ENCODE measurements at places on chromosomes 3 and 15. TPM values are rescaled to one million over a fixed set of nuclear protein-coding genes. Genes with fewer than 3 reads are reported as not detected.

The CKMT1B gene
- 7.6 TPM for total RNA-seq

The FMN1 gene
- 11.5 TPM for total RNA-seq

The SPINT1 gene
- total RNA-seq: 534 TPM

The SPINK8 gene
- not detected for total RNA-seq

The GOLGA6L24 gene
- total RNA-seq: not detected

The HOMER2 gene
- total RNA-seq: 1.8 TPM

The GAP43 gene
- total RNA-seq: not detected

The CPB1 gene
- total RNA-seq: not detected

The NPAP1 gene
- total RNA-seq: not detected

The CCR2 gene
- not detected for total RNA-seq

The CD200R1 gene
- not detected for total RNA-seq

DNA sequence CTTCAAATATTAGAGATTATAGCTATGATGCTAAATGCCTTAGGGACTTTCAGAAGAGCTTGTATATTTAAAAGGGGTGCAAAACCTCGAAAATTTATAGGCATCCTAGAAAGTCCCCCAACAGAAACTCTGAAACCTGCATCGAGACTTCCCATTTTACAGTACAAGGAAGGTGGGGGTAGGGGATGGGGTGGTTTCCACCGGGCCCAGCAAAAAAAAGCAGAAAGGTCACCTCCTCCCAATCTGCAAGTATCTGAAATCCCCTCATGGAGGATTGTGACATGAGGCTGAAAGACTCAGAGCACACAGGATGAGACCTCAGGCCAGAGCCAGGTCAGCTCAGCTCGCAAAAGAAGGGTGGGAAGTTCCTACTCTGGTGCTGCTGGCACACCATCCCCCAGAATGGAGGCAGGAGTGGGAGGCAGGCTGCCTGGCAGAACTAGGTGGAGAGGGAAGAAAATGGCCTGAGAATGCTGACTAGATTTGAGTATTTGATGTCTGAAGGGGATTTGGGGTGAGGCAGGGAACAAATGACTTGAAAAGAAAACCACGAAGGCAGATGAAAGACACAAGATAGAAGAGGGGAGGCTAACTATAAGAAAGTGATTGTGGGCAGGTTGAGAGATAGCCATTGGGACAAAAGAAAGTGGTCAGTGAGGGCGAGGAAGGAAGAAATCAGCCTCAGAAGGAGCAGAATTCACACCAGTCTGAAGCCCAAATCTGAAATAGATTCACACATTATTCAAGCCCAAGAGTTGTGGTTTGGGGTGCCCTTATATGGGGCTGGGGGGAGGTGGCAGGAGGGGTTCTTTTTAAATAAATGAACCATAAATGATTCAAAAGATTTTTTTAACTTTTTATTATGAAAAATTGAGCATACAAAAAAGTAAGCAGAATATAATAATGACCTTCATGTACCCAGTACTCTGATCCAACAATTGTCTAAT lies 22.5 kb upstream of the TSC22D2 start:
- no peak for DNase-seq

- DNase-seq: no peak
Measured at GRCh38 chr15:98561169-98561941, 87.0 kb upstream of the IGF1R start.

GRCh38 chr3:181176601-181177000 lies 187.1 kb upstream of the DNAJC19 start:
- peak; percentile 78 for DNase-seq

DNA sequence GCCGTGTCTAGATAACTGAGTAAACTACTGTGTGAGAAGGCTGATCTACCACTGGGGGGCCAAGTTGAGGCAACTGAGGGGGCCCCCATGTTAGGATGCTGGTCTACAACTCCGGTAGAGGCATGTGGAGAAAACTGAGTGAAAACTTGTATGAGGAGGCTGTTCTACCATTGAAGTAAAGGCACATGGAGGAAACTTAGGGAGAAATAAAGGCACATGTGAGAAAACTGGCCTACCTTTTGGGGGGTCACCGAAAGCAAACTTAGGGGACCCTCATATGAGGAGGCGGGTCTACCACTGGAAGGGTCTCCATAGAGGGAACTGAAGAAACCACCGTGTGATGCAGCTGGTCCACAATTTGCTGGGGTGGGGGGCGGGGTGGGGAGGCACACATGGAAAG lies 155.2 kb downstream of the FBLN2 start:
- DNase-seq: no peak

DNA sequence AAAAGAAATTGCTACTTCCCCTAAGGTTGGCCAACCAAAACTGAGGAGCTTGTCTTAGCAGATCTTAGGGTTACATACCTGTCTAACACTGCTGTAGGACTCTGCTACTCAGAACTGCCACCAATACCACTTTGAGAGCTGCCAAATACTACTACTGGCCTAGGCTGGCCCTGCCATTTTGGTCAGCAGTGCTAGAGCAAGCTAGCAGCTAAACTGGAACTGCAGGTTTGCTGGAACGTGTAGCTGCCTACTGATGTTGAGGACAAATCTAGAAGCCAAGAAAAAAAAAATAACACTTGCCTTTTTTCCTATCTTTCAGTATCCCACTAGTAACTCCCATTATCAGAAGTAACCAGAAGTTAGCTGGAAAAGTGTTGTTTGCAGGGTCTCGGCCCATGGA lies 387.4 kb downstream of the RBMS3 start:
- DNase-seq: no peak

DNA sequence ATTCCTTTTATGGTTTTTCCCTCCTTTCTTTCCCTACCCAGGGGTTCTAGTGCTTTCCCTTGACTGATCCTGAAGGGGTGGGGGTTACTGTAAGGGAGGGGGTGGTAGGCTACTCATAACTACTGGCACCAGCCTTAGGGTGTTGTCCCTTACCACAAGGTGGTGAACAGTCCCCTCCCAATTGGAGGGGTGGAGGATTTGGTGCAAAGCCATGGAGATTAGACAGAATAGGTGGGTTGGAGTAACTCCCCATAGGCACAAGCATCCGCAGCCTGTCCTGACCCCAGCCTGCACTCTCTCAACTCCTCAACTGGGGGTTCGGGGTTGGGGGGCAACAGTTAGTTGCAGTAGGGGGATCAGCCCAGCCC lies 2.6 kb upstream of the HYAL2 start:
- DNase-seq: no peak

- peak; percentile 22 for DNase-seq
Measured at GRCh38 chr15:96583671-96584070, 253.2 kb downstream of the NR2F2 start.

DNA sequence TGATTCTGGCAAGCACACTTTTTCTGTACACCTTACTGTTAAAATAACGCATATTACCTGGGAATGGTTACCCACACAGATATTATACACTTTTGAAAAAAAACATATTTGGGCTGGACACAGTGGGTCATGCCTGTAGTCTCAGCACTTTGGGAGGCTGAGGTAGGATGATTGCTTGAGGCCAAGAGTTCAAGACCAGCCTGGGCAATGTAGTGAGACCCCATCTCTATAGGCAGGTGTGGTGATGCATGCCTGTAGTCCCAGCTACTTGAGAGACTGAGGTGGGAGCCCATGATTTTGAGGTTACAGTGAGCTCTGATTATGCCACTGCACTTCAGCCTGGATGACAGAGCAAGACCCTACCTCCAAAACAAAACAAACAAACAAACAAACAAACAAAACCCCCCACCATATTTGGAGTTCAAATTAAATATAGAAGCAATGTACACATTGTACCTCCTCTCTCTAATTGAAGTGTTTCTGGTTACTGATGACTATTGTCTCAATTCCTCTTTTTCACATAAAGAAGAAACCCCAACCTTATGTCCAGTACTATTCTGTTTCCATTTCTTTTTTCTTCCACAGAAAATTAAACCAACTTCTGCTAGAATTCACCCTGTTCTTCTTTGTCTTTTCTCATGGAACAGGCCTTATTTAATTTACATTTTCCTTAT lies 152.6 kb upstream of the UMPS start:
- no peak for DNase-seq

- DNase-seq: no peak
Measured at GRCh38 chr3:99191186-99191585, 289.7 kb upstream of the DCBLD2 start.

DNA sequence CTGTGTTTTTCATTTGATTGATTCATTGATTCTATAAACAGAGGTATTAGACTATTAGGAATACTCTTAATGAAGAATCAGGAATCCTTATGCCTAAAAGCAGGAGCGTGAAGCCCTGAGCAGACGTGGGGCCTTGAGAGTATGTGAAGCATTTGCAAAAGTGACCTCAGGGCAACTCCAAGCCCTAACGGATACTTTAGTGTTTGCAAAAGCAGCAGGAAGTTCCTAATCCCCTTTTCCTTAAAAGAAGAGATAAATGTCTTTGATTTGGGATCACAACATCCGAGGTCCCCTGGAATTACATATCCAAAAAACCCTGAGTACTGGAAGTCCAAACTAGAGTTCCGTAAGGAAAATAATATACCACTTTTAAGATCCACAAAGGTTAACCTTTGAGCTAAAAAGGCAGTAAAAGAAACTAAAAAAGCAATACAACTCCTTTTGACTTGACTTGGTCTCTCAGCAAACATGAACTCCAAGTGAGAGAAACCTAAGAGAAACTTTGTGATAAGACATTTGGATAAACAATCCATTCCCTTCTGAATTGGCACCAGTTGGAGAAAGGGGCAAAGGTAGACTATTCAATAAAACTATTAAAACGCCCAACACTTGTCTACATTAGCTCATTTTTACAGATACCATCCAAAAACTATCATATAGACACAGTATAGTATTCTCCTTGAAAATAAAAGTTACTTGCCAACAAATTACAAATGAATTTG lies 27.4 kb downstream of the PRTG start:
- no peak for DNase-seq

DNA sequence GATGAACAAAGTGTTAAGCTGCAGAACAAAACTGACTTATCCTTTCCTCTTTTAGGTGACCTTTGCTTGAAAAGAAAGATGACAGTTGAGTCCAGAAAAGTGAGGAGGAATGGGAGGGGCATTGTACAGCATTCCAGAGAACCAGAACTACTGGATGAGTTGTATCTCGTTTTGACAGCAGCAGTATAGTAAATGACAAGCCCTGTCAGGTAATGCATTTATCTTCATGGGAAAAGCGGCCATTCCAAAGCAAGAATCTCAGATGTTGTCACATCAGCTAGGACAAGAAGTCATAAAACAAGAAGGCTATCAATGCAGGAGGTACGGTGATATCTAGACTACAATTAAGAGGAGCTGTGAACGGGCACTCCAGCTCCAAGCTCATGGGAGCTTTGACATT lies 421.5 kb downstream of the MAGI1 start:
- no peak for DNase-seq

DNA sequence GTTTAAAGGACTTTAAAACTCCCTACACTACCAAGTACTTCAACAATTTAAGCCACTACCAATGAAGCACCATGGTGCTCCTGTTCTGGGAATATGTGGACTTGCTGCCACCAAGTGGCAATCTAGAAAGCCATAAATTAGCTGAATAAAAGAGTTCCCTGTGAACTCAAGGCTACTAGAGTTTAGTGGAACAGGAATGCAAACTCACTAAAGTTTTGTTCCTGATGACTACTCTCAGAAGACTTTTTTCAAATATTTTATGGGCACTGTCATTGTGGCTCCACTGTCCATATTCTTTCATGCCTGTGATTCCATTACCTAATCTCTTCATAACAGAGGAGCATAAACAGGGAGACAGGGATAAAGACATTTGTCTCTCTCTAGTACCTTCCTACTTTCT lies 63.9 kb downstream of the TMCC1 start:
- DNase-seq: peak; percentile 84

- no peak for DNase-seq
Measured at GRCh38 chr3:45693941-45694521, 4.8 kb downstream of the SACM1L start.

GRCh38 chr15:33135355-33135781 lies 59.1 kb downstream of the FMN1 start:
- DNase-seq: no peak

GRCh38 chr15:44102675-44103254 lies 92.3 kb downstream of the FRMD5 start:
- DNase-seq: peak; percentile 82

GRCh38 chr15:41777421-41777973 lies 3.2 kb downstream of the MAPKBP1 start:
- DNase-seq: no peak

DNA sequence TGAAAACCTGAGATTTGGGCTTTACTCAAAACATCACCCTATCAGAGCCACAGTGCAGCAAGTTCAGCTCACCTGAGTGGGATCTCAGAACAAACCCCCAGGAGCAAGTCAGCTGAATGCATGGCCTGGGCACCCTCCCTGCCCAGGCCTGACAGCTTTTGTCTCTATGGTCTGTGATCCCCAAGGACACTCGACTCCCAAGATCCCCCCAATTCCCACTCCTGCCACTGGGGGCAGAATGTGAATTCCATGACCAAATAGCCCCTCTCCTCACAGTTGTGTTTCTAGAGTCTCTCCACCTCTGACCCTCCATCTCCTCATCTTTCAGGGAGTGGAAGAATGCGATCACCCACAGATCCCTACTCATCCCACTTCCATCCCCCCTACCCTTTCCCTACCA lies 58.9 kb downstream of the ZNF445 start:
- DNase-seq: peak; percentile 8

GRCh38 chr15:69099941-69100340 lies 60.5 kb upstream of the GLCE start:
- DNase-seq: no peak

- DNase-seq: no peak
Measured at GRCh38 chr15:59388670-59389069, 16.0 kb upstream of the MYO1E start.

DNA sequence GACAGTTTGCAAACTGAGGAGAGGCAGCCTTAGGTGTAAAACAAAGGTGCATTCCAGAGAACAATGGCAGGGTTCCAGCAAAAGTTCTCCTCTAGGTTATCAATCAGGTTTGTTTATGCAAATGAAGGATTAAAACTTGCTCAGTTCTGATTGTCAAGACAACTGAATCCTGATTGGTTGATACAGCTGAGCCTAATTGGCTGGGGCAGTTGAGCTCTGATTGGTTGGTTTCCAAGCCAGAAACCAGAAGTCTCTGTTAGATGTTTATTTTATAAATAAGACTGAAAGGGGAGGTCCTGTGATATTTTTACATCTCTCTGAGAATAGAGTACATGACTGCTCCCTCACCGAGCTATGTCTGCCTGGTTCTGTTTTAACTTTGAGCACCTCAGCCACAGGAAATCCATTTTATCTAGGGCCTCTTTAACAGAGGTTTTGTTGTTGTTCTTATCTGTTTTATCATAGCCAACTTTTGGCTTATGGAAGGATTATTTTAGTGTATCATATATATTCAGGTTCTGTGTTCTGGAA lies 37.8 kb downstream of the PPM1L start:
- DNase-seq: no peak

GRCh38 chr3:196867155-196867506 lies 589 bp upstream of the SENP5 start:
- DNase-seq: peak; percentile 2
